ENCODE measurements at places on chromosomes 2 and 18.

DNA sequence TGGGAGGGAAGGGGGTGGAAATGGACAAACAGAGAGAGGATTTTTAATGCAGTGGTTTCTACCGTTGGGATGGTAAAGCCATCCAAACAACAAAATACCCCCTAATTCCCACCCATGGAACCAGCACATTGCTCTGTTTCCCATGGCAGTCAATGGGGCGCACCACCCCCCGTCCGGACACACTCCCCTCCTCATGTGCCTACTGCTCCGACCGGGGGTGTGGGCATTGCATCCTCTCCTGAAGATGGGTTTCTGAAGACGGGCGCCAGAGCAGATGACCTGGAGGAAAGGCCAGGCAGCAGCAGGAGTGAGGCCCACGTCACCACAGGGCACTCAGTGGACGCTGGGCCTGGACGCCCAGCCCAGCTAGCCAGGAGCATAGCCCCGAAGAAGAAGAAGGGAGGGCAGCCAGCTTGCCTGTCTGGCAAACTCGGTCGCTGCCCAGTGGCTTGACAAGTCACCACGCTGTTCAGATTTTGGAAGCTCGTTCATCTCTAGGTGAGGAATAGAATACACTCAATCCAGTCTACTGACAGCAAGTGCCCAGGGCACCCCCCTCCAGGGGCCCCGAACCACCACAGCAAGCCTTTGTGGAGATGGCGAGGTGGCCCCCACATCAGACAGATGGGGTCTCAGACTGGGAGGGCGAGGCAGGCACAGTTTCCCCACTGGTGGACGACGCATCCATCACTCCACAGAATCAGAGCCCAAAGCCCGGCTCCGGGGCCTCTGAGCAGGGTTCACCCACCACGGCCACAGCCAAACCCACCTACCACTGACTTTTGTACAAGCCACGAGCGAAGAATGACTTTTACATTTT, 296.2 kb upstream of the SALL3 start:
- no peak for DNase-seq

DNA sequence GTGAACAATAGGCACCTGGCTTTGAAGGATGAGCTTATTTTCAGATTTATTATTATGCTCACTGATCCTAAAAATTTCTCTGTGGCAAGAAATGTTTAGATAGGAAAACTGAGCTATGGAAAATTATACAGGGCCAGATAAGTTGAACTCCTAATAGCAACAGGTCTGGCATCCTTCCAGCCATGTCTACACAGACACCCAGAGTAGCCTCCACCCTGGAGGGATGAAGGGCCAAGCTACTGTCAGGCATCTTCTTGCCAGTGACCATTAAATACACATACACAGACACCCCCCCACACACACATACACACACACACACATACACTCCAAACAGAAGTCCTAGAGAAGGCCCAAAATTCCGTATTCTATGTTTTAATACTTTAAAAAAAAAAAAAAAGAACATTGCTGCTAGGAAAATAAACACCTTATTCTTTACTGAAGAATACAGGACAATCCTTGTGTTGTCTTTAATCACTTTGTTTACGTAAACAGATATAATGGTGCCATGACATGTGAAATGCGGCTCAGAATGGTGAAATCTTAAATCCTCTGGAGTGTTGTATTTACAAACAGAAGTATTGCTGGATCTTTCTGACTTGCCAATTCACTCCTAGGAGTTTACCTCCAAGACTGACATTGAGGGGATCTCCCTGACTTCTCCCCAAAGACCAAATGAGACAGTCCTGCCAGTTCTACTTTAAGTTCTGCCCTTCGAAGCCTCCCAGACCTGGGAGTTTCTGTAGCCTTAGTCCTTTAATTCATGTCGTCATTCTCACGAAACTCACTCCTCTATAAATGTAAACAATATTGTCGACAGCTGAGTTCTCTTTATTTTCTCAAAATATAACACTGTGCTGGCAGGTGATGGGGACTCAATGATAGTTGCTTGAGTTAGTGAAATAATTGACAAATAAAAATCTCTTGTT, 163.1 kb downstream of the ANTXR1 start:
- DNase-seq: no peak

- DNase-seq: no peak
Observed at GRCh38 chr18:38933322-38933721, 1367.7 kb upstream of the CELF4 start.

DNA sequence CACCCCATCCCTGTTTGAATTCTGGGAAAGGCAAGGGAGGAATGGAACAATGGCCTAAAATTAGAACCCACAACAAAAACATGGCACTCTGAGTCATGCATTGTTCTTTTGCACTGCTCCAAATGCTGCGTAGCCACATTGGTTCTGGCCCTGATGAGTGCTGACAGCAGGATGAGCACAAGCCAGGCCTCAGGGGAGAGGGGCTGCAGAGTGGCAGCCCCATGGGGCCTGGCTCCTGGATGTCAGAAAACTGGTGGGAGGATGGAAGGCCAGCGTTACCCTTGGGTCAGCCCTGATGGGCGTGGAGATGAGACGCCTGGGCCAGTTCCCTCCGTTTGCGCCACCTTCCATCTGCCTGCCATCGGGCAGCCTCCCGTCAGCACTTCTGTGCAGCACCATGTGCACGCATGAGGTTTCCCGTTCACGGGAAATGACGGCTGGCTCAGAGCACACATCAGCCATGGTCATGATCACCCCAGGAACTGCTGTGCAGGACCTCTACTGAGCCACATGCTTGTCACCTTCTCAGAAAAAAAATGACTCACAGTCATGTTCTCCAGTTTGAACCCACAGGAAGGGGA, 65.6 kb downstream of the CYP26B1 start:
- no peak for DNase-seq

DNA sequence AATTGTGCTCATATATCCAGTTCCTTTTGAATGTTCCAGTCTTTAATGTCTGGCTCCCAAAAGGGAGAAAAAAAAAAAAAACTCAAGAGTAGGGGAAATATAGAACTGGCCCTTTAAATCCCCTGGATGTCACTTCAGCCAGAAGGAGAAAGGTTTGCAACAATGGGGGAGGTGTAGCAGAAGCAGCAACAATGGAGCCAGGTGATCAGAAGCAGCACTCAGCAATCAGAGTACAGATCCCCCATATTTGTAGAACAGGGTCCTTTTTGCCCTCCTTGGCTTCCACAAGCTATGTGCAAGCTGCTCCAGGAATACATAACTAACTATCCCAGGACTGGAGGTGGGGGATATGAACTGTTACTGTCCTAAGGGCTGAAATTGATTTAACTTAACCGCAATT, 25.8 kb upstream of the ZNF397 start:
- DNase-seq: no peak

DNA sequence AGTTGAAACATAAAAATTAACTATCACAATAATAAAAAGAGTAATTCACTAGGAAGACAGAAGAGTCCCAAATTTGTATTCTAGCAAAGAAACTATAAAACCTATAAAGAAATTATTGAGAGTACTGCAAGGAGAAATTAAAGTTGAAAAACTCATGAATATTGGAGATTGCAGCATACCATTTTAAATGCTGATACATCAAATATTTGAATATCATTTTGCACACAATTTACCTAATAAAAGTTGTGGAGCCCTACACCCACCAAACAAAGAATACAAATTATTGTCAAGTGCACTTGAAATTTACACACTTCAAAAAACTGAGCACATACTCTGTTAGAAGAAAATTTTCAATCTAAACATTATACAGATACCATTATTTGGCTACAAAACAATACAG, 531.6 kb upstream of the SMIM21 start:
- DNase-seq: no peak

GRCh38 chr2:161994761-161995520, 79.1 kb downstream of the DPP4 start:
- no peak for DNase-seq

DNA sequence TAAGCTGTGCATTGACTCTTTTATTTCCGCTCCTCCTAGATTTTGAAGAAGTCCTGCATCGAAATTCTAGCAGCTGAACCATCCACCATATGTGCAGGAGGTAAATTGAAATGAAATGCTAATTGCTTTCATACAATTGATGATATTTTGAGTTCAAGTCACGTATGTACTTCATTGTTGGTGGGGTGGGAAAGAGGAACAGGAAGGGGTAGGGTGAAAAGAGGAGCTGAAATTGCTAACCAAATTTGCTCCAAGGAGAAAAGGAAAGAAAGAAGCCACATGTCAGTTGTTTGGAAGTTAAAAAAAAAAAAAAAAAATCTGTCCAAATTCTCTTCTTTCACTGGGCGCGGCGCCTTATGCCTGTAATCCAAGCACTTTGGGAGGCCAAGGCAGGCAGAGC, 77.8 kb downstream of the ANTXR1 start:
- no peak for DNase-seq

DNA sequence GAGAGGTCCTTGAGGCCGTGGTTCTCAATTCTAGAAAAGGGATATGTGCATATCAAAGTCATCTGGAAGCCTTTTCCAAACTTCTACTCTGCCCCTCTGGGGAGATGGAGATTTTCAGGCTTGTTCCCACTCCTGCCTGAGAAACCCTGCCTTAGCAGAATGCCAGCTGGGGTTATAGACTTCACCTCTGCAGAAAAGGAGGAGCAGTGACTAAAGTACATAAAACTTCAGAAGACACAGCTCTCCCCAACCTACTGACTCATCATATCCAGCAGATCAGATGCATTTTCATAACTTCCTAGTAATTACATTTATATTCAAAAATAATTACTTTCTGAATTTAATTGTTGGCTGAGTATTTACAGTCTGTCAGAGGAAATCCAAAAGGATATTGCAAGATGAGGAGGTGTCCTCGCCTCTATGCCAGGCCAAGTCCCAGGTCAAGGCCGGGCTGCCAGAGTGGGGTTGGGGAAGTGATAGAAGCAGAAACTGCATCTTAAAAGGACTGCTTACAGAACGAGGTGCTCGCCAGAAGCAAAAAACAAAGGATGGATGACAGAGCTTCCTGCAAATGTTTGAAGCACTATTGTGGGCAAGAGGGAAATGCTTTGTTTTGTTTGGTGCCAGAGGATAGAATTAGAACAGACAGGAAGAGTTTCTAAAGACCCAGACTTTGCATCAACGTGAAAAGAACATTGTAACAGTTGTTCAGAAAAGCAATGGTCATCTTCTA, 75.6 kb upstream of the APCDD1 start:
- DNase-seq: no peak
